ENCODE measurements at places on chromosomes 16 and 17.
A peak's percentile ranks its signal among the peaks of the same experiment; 100 is the strongest.

- peak; percentile 12 for DNase-seq
These were observed 591 bp downstream of the DHX38 start for GRCh38 chr16:72094266-72094610.

DNA sequence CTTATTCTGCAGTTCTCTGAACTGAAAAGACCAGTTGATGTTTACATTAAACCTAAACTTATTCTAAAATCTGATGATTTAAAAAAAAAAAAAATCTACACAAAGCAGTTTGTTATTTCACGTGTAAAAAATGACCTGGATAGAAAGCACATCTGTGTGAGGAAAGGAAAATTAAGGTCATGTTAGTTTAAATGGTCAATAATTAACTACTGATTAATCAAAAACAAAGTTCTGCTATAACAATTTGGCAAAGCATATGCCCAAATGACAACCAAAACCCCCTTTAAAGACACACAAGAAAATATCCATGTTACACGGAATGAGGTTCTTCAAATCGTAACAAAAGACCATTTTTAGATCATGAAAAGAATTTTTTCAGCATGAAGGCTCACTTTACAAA is 30.4 kb downstream of the CACNG1 start:
- DNase-seq, result no peak

DNA sequence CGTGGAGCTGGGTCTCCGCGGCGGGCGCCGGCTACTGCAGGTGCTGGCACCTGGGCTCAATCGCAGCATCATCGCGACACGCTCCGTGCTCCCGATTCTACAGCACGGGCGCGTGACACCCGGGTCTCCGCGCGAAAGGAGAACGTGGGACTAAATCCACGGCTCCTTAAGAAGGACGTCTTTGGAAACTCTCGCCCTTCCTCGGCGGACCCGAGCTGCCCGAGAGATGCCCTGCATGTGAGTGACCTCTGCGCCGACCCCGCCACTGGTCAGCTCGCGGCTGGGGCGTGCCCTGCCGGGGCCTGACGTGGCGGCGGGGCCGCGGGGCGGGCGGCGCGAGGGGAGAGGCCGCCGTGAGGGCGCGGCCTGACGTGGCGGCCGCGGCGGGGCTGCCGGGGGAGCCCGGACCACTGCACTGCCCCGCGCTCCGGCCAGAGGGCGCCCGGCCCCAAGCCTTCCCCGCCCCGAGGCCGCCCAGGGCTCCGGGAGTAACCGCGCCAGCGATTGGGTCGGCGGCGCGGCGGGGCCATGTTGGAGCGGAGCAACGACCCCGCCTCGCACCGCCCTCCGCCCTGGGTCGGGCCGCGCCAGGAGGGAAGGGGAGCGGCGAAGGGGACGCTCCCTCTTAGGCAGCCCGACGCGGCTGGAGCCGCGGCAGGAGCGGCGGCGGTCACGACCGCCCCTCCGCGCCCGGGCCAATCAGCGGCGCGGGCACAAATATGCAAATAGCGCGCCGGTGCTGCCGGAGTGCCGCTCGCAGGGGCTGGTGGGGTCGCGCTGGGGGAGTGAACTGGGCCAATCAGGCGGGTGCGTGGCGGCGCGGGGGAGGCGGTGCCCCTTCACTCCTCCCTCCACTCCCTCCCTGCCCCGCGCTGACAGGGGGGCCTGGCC is 75.6 kb downstream of the CHD9 start:
- peak; percentile 88 for DNase-seq

- no peak for DNase-seq
These were observed 31.7 kb downstream of the IL21R start for GRCh38 chr16:27433636-27434035.

- no peak for DNase-seq
These were observed 10.1 kb upstream of the CCL17 start for GRCh38 chr16:57394444-57394843.

Measured in Jurkat, Clone E6-1 (cell line).